ENCODE measurements at places on chromosomes 1 and 21. TPM values are rescaled to one million over a fixed set of nuclear protein-coding genes. Genes with fewer than 3 reads are reported as not detected.

The SLAMF1 gene
- total RNA-seq = not detected

- DNase-seq = no peak
Observed at GRCh38 chr1:111449703-111450017, 396 bp downstream of the ATP5PB start.

DNA sequence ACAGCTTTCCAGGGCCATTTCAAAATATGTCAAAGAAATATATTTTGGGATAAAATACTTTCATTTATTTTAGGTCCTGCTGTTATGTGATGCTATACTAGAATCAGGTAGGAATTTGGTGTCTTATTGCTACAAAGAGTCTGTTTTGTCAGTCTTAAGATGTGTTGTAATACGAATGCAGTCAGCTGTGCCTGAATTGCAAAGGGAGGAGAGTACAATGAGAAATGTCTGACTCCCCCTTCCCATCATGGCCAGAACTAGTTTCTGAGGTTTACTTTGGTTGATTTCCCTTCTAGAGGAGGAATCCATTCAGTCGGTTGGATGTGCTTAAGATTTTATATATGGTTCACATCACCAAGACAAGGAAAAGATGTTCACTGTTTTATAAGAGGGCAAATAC lies 75.7 kb upstream of the TNFSF18 start:
- no peak for DNase-seq

GRCh38 chr1:202848191-202848542 lies 37.4 kb downstream of the PCAT6 start:
- no peak for DNase-seq

- no peak for DNase-seq
Observed at GRCh38 chr1:55541296-55541695, 326.1 kb upstream of the USP24 start.

GRCh38 chr1:179709841-179710329 lies 33.2 kb upstream of the FAM163A start:
- peak; percentile 80 for DNase-seq

The MMEL1 gene
- 0.15 TPM for total RNA-seq

DNA sequence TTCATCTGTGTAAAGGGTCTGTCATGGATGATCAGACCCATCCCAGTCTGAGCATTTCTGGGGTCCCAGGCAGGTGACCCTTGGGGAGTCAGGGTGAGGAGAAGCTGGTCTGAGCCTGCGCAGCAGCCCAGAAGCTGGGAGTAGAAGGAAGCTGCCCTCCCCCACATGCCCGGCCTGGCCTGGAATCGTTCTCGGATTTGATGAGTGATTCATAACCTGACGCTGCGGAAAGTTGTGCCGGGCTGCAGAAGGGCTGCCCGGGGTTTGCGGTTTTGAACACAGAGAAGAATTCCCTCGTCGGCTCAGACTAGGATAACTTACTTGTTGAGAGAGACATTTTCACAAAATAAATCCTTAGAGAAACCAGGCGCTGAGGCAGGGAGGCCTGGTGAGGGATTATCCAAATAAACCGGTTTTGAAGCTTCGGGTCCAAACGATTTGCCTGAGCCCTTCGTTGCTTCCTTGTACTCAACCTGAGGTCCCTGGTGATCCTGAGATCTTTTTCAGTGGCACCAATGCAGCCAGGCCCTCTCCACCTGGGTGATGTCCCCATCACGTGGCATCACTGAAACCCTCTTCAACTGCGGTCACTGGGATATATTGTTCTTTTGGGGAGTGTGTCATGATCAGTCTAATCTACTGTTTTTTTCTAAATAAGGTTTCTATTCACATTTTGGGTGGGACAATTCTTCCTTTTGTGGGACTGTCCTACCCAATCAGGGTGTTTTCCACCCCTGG lies 29.2 kb downstream of the EPHB2 start:
- DNase-seq = no peak

GRCh38 chr1:160794376-160794775 lies 1.6 kb upstream of the LY9 start:
- DNase-seq = no peak

The KCNJ6 gene
- 0.29 TPM for total RNA-seq

DNA sequence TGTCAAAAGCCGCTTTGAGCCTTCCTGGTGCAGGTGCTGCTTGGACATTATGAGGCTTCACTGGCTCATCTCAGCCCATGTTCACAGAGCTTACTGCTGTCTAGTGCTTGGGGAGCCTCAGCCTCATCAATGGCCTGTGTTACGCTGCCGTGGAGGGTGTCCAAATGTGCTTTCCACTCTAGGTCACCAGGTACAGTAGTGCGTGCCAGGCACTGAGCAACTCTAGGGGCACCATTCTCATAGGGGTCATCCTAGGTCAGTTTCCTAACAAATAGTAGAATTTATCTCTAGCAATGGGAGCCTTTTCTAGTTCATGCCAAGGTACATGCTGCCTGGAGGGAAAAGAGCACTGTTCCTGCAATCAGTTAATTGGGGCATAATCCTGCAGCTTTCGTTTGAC lies 193.8 kb downstream of the DYRK1A start:
- DNase-seq = no peak

The VWA1 gene
- total RNA-seq = 34.8 TPM

The CSF3R gene
- total RNA-seq = not detected

- no peak for DNase-seq
Observed at GRCh38 chr1:192350356-192350755, 33.6 kb downstream of the RGS21 start.

The NHLH1 gene
- 0.05 TPM for total RNA-seq

DNA sequence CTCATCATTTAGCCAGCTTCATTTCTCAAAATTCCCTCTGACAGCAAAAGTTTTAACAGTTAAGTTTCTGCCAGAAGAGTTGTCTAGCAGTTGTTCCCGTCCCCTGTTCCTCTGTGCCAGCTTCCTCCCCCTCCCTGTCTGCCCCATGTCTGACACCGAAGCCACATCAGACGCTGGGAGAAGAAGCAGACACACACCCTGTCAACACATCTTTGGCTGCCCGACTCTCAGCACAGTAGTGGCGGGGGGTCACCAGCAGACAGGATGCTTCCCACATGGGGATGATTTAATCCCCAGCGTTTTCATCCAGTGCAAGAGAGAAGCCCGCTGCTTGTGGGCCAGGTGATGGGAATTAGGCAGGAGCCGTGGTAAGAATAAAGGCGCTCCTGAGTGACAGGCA lies 379.4 kb upstream of the RUNX1 start:
- no peak for DNase-seq

The SYPL2 gene
- not detected for total RNA-seq

DNA sequence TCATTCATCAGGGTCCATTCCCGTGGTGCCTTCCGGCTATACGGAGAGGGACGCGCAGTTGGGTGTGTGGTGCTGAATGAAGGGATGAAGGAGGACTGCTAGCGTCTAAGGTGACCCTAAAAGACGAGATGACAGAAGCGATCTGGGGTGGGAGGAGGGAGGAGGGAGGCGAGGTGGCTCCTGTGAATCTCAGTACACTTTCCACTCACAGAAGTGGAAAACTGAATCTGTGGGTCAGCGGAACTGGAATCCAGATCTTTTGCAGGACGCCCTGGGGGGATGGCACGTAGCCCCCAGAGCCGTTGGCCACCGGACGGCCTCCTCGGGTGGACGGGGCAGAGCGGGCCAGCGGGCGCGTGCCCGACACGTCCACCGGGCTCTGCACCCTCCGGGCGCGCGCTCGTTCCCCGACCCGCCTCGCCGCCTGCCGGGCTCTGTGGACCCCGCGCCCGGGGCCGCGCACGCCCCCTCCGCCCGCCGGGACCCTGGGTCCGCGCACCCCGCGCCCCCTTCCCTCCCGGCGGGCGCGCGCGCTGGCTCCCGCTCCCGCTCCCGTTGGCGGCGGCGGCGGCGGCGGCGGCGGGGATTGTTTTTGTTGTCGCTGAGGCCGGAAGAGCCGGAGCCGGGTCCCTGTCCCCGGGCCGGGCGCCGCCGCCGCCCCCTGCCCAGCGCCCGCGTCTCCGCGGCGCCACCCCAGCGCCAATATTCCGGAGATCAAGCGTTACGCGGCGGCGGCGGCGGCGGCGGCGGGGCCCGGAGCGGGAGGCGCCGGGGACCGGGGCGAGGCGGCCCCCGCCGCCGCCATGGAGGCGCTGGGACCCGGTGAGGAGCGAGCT lies at the start of gene AGO4:
Gene AGO4, plus strand, starts transcription at position 403 of the 836 bp plus-strand sequence. Its CDS starts 401 bp downstream, at position 804.
- no peak for DNase-seq

The DRAXIN gene
- total RNA-seq = 0.68 TPM

The ICOSLG gene
- 26.4 TPM for total RNA-seq

The NEGR1 gene
- total RNA-seq = 2.0 TPM

- DNase-seq = no peak
Observed at GRCh38 chr1:52709016-52709415, 10.9 kb upstream of the COA7 start.

DNA sequence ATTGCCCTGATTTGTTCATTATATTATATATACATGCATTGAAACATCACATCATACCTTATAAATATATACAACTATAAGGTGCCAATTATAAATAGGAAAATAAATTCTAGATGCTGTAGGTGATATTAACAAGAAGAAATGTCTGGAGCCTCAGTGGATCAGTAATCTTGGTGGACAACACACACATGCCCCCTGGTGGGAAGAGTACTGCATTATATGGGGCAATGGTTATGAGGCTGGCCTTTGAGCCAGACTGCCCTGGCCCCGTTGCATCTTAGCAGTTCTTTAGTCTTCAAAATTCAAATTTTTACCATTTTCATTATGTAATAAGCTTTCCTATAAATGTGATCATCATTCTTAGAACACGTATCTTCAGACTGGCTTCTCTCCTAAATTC lies 335.0 kb upstream of the GREM2 start:
- no peak for DNase-seq

The CACNA1S gene
- not detected for total RNA-seq

DNA sequence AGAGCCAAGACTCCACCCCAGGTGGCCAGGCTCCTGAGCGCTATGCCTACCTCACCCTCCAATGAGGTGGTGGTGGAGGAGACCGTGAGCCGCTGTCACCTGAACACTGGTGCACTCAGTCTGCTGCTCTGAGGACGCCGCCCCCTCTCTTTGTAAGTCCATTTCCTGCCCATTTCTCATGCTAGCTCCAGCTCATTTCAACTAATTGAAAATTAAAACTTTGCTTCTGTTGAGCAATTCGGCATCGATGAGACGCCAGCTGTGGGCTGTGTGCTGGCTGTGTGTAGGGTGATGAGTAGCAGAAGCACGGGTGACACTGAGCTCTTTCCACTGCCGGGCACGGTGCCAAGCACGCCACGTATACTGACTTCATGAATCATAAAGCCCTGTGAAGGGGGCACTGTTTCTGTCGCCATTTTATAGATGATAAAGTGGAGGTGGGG lies 11.2 kb downstream of the TNFRSF1B start:
- DNase-seq = no peak

DNA sequence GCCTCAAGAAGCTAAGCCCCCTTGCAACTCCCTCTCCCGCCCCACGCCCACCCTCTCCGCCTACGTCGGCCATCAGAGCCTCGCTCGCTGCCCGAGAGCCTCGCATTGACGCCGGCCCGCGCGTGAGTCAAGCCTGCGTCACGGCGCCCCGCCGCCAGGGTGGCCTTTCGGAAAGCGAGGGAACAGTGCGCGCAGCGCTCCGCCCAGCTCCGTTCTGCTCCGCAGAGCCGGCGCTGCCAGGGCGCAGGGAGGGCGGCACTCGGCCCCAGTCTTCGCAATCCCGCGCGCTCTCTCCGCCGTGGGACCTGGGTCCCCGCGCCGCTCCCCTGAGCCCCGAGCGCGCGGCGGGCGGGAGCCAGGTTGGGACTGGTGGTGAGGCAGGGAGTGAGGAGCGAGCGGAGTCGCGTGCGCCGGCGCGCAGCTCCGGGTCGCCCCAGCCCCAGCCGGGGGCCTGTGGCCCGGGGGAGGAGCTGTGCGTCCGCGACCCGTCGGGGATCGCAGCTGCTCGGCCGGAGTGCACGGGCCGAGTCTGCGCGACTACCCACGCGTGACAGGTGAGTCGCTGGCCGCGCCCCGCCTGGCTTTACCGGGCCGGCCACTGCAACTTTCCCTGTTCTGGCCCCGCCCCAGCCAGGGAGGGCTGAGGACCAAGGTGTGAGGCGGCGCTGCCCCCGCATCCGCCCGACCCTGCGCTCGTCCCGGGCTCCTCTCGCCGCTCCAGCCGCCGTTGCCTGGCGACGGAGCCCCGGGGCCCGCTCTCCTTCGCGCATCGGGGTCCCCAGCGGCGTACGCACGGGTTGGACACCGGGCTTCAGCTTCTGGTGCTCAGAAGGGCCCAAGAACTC lies at the start of gene SLC6A17:
Gene SLC6A17, plus strand, starts transcription at position 165 of the 845 bp plus-strand sequence. CDS start 16,436 bp downstream, outside the sequence.
- DNase-seq = no peak

DNA sequence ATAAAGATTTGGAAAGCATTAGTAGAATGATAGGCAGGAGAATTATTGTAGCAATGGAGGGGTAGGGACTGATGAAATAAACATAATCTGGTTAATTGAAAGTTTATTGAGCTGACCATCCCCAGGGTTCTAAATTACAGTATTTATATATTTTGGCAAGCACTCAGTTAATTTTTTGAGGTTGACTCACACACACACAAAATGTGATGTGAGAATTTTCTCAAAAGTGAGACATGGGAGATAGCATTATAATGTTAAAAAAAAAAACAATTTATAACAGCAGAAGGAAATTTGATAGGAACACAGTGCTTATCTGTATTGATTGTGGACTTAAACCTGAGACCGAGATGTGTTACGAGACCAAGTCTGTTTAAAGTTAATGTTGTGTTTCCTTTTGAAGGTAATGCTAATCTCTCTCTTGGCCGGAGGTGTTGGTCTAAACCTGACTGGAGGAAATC lies 24.6 kb downstream of the TRIM45 start:
- no peak for DNase-seq

- DNase-seq = no peak
Observed at GRCh38 chr1:16430606-16431005, 6.6 kb downstream of the SPATA21 start.

The INSRR gene
- not detected for total RNA-seq

GRCh38 chr1:108049178-108049819 lies 84.3 kb upstream of the VAV3 start:
- no peak for DNase-seq

GRCh38 chr21:41048145-41048544 lies 119.8 kb upstream of the BACE2 start:
- DNase-seq = no peak

The OR14K1 gene
- total RNA-seq = not detected

GRCh38 chr1:86183810-86184209 lies 27.2 kb upstream of the COL24A1 start:
- DNase-seq = no peak

GRCh38 chr1:27348861-27349783 lies 7.3 kb downstream of the SYTL1 start:
- DNase-seq = no peak

- no peak for DNase-seq
Observed at GRCh38 chr1:25573961-25574360, 30.6 kb downstream of the LDLRAP1 start.

The PGLYRP3 gene
- total RNA-seq = not detected

Data from glomerular endothelial cell (primary cell).